ENCODE measurements at places on chromosomes 12 and 14.

- no peak for DNase-seq
Observed at GRCh38 chr12:50041062-50041860, 16.0 kb upstream of the RACGAP1 start.

- no peak for DNase-seq
Observed at GRCh38 chr12:27220055-27220987, 23.8 kb upstream of the STK38L start.

DNA sequence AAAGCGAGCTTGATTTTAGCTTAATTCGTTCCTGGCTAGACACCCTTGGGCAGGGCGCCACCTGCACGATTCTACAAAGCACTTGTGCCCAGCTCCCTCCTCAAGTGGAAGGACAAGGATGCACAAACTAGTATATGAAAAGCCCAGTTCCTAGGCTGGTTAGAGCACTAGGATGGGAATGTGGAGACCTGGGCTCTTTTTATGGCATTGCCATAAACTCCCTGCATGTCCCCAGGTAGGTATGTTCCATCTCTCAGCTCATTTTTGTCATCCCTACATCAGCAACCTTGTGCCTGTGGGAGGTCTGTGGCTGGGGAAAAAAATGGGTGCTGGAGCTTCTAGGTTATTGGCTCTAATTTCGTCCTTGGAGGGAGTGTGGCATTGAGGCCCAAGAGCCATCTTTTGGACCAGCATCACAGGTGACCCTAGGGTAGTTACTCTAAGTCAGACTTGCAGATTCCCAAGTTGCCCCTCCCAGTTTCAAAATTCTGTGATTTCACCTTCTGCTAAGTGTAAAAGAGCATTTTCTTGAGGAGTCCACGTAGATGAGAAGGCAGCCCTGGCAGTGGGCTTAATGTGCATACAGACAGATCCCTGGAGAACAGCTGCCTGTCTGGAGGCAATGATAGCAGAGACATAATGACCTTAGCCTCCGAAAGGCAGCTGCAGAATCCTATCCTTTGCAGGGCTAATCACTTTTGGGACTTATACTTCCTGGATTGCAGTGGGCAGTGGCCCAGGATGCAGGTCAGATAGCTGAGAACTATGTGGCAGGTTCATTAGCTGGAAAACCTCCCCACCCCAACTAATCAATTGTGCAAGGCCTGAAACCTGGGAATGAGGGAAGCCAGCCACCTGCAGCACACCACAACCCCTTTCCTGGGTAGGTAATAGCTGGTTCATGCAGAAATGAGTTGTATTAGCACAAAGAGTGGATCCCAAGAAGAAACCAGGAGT, 47.6 kb upstream of the BDKRB2 start:
- no peak for DNase-seq

DNA sequence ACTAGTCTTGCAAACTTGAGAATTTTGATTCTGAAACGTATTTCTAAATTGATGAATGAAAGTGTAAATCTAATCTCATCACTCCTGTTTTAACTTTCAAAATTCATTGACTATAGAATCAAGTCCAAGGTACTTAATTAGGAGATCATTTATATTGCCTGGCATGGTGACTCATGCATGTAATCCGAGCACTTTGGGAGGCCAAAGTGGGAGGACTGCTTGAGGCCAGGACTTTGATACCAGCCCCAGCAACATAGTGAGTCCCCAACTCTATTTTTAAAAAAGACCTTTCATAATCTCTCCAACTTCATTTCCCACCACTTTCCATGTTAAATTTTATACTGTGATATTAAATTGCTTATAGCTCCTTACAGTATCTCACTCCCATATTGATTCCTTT, 3.0 kb upstream of the MIPOL1 start:
- DNase-seq, result no peak

GRCh38 chr12:25957793-25958427, 572 bp upstream of the RASSF8 start:
- no peak for DNase-seq

DNA sequence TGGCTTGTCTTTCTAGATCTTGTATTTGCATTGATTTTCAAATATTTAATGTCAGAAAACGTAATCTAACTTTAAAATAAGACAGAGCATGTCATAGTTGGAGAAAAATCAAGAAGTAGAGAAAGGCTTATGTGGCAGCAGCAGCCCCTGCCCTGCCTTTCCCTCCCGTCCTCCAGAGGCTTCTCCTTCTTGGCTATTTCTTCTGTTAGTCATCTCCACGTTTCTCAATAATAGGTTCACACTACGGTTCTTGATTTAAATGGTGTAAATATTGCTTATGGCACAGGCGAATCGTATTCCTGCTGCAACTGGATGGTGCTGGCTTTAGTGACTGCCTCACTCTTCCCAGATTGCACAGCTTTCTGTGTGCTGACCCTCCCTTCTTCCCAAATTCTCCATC, 42.8 kb downstream of the SLC8B1 start:
- DNase-seq, result no peak

- DNase-seq, result no peak
Observed at GRCh38 chr14:92586963-92587699, 73.5 kb downstream of the RIN3 start.

GRCh38 chr12:65536876-65537681, 258.6 kb downstream of the MSRB3 start:
- DNase-seq, result no peak

GRCh38 chr12:115336506-115336905, 652.5 kb upstream of the TBX3 start:
- DNase-seq, result no peak

GRCh38 chr14:49766839-49767238, 1.1 kb upstream of the KLHDC2 start:
- DNase-seq, result no peak

DNA sequence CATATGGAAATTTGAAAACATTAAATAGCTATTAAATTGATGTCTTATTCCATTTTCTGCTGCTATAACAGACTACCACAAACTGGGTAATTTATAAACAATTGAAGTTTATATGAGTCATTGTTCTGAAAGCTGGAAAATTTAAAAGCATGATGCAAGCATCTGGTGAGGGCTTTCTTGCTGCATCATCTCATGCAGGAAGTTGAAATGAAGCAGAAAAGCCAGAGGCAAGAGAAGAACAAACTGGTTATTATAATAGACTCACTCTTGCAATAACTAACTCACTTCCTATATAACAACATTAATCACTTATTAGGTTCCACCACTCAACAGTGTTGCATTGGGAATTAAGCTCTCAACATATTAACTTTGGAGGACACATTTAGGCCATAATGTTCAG, 1277.4 kb downstream of the LRFN5 start:
- DNase-seq, result no peak

DNA sequence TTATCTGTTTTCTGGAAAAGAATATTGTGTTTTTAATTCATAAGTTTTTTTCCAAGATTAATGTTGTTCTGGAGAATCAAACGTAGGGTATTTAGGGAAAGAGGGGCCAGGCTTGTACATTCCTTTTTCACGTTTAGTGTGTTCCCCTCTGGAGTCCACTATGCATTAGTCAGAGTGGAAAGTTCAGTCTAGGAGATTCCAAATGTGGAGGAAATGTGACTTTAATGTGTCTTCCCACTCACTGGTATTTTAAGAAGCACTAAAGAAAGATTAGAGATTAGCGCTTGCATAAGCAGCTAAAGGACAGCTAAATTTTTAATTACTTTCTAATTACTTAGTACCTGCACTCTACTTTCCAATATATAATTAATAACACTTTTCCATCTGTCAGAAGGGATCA, 4.4 kb upstream of the PDE6H start:
- DNase-seq, result no peak

DNA sequence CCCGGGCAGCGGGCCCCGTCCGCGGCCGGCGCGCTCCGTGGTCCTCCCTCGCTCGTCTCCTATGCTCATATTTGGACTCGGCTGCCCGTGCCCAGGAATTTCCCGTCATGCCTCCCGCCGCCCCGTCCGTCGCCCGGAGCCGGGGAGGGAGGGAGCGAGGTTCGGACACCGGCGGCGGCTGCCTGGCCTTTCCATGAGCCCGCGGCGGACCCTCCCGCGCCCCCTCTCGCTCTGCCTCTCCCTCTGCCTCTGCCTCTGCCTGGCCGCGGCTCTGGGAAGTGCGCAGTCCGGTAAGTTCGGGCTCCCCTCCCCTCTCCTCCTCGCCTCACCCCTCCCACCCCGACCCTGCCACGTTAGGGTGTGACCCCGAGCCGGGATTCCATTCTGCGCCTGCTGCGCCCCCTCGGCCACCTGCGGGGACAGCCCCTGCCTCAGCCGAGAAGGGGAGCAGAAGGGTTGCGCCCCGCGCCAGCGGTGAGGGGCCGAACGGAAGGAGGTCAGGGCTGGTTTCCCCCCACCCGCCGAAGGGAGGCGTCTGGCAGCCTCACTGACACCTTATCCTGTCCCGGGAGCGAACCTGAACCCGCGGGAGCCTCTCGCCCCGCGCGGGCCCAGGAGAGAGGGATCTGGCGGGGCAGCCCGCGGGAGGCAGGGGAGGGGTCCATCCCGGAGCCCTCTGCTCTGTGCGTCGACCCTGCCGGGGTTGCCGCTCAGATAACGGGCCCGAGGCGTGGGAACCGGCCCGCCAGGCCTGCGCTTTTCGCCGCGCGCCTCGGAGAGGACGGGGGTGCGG, at the start of gene MSRB3:
Gene MSRB3 (plus strand): TSS at position 108 of the 793 bp plus-strand sequence. CDS start 29,897 bp downstream, outside the sequence.
- DNase-seq, result peak; percentile 26

DNA sequence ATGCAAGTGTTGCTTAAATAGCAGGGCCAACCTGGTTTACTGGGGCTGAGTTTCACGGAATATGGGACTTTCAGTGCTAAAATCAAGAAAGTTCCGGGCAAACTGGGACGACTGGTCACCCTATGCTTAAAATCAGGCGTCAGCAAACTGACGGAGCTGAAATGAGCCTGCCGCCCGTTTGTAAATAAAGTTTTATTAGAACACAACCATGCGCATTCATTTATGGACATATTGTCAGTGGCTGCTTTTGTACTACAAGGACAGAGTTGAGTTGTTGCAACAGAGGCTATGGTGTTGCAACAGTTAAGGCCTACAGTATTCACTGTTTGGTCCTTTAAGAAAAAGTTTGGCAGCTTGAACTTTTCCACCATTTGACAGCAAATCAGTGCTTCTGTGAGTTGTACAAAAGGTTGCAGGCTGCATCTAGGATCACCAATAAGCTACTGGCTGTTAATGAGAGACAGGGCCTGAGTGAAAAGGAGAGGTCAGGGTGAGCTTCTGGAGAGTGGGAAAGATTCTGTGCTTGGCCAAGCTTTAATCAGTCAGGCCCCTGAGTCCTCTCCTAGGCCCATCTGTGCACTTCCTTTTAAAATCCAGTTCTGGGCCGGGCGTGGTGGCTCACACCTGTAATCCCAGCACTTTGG, 13.3 kb downstream of the SELPLG start:
- DNase-seq, result no peak

GRCh38 chr12:46722394-46723185, 103.2 kb downstream of the SLC38A4 start:
- DNase-seq, result no peak

GRCh38 chr14:23579311-23579630, 681 bp upstream of the JPH4 start:
- DNase-seq, result no peak

GRCh38 chr12:54024127-54024526, 4.1 kb upstream of the HOXC6 start:
- no peak for DNase-seq

DNA sequence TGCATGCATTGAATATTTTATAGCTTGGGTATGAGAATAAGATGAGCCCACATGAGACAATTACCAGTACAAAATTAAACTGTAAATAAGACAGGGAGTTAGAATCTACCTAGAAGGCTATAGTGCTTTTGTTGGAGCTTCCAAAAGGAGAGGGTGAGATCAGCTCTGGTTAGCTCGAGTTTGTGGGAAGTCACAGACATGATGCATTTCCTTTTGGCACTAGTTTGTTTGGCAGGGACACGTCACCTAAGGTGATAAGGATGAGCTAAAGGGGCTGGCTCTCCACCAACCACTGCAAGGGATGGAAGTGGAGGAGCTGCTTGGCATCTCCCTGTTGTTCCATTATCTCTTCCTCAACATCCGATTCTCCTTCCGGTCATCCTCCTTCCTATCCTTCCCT, 48.5 kb upstream of the CPM start:
- no peak for DNase-seq

DNA sequence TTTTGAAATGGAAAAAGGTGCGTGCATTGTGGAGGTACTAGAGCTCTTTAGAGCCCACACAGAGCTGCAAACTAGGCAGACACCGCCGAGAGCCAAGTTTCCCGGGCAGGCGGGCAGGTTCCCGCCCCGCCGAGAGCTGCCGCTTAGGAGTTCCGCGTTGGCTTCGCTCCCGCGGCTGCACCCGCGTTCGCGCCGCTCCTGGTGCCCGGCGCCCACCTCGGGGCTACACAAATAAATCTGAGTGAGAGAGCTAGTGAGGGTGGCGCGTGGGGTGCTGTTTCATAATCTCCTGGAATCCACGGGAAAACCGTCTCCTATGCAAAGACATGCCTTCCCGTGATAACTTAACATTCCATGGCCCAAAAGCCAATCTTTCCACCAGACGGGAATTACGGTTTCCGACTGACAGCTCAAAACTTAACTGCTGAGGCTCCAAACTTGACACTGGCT, 645 bp downstream of the KITLG start:
- no peak for DNase-seq

- no peak for DNase-seq
Observed at GRCh38 chr12:5792343-5792742, 152.7 kb downstream of the ANO2 start.

GRCh38 chr12:2095878-2096277, 43.1 kb downstream of the CACNA1C start:
- no peak for DNase-seq

DNA sequence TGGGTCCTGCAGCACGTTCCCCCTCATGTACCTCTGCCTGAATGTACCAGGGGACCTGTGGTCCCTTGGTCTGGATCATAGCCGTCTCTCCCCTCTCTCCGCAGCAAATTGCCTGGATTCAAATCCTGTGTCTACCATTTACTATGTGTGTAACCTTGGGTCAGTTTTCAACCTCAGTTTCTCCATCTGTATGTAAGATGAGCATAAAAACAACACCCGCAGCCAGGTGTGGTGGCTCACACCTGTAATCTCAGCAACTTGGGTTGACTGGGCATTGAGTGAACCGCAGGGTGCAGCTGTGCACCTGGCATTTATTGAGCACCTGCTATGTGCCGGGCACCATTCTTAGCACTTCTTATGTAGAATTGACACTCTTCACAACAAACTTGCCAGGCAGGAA, 14.1 kb downstream of the CYP46A1 start:
- no peak for DNase-seq

DNA sequence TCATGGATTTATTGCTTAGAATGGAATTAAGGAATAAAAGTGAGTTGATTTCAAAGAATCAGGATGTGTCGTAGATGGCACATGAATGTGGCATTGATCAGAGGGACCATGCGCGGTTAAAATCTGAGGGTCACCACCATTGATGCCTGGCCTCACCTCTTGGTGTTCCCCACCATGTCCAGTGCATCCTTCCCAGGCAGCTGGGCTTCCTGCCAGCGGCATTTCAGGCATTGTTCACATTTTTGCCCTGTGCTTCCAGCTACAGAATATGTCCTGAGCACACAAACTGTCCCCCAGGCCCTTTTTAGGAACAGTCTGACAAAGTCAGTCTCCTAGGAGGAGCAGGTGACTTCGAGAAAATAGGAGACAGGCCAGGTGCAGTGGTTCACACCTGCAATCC, 42.0 kb upstream of the TSPAN9 start:
- DNase-seq, result no peak

GRCh38 chr12:48187916-48188695, 4.7 kb downstream of the CCDC184 start:
- DNase-seq, result no peak

DNA sequence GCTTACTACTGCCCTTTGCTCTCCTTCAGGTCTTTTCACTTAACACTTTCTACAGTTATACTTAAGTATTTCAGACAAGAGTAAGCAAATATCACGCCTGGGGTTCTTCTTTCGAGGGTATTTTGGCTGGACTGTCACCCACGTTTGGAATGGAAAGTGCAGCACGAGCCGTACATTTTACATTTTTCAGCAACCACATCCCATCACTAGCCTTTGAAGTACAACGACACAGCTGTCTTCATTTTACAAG, 349 bp upstream of the FAM177A1 start:
- DNase-seq, result no peak

Data from omental fat pad (tissue), 4 donors.